Small intestine (tissue), 16 donors: ENCODE measurements at places on chromosomes 2 and 18.

DNA sequence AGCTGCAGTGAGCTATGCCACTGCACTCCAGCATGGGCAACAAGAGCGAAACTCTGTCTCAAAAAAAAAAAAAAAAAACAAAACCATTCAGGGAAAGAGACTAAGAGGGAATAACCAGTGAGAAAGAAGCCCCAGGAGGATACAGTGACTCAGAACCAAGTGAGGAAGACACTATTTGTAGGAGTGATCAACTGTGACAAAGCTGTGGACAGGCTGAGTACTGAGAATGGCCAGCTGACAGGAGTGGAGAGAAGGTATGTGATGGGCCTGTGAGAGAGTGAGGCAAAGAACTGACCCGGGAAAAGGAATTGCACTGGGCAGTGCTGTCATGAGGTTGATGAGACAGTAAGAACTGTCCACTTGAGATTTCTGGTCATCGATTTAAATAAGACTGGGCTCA is 6.7 kb upstream of the LCT start:
- peaks cover 31% of the 10 kb centered on the region for H3K36me3 ChIP-seq
- H3K4me1 ChIP-seq = no peaks in the 10 kb centered on the region
- H3K4me3 ChIP-seq = no peak overlapping the region
- H3K27me3 ChIP-seq = no peaks in the 10 kb centered on the region

DNA sequence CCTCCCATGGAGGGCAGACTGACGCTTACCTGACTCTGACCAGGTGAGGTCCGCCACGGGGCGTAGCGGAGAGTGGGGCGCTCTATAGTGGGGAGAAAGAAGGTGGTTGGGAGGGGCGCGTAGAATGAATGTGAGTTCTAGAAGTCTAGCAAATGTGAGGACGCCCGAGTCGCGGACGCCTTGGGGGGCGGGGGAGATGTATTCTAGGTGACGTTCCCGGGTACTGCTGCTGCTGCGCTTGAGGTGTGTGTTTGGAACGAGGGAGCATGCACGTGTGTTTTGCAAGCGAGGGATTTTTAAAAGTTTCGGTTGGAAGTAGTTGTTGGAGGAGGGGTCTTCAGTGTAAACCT is 758 bp downstream of the RIF1 start:
- H3K4me3 ChIP-seq = peak overlapping the region; percentile 94
- H3K27ac ChIP-seq = peak overlapping the region; percentile 75
- H3K27me3 ChIP-seq = no peaks in the 10 kb centered on the region
- no peak for DNase-seq
- no peaks in the 10 kb centered on the region for H3K36me3 ChIP-seq
- no peaks in the 10 kb centered on the region for H3K4me1 ChIP-seq

DNA sequence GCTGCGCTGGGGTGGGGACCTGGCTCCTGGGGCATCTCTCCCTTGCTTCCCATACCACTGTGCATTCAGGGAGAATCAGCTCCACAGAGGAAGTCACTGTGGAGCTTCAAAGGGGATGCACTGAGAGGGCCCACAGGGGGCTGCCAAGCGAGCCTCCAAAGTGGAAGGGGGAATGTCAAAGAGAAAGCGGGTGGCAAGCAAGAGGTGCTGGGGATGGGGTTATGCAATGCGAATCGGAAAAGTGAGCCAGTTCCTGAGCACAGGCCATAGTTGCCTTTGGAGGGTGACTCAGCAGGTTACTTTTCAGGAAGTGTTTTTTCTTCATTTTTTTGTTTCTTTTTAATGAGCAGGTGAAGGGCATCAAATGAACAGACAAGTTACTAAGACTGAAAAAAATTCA is 17.6 kb downstream of the PMAIP1 start:
- no peak overlapping the region for H3K27ac ChIP-seq
- DNase-seq = peak; percentile 9
- no peak overlapping the region for H3K4me3 ChIP-seq
- H3K36me3 ChIP-seq = no peaks in the 10 kb centered on the region

GRCh38 chr2:128321784-128322714 is 3.4 kb upstream of the HS6ST1 start:
- peak overlapping the region; percentile 49 for H3K4me3 ChIP-seq
- H3K27me3 ChIP-seq = no peaks in the 10 kb centered on the region
- peak; percentile 76 for DNase-seq
- peaks cover 2% of the 10 kb centered on the region for H3K4me1 ChIP-seq
- peak overlapping the region; percentile 83 for H3K27ac ChIP-seq

DNA sequence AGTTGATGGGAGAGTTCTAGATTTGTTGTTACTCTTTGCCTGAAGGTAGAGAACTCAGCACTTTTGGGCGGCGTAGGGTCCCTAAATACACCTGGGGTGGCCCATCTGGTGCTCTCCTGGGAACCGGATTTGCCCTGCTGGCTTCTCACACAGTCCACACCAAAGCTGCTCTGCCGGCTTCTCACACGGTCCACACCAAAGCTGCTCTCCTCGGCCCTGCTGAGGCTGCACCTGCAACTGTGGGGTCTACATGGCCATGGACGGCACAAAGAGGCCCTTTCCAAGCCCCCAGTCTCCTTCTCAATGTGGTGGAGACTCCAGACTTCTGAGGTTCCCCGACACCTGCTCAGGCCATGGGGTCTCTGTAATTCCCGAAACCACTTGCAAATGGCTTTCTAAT is 124.8 kb upstream of the GPC1 start:
- H3K4me1 ChIP-seq = no peaks in the 10 kb centered on the region
- H3K36me3 ChIP-seq = no peaks in the 10 kb centered on the region
- no peaks in the 10 kb centered on the region for H3K27me3 ChIP-seq

DNA sequence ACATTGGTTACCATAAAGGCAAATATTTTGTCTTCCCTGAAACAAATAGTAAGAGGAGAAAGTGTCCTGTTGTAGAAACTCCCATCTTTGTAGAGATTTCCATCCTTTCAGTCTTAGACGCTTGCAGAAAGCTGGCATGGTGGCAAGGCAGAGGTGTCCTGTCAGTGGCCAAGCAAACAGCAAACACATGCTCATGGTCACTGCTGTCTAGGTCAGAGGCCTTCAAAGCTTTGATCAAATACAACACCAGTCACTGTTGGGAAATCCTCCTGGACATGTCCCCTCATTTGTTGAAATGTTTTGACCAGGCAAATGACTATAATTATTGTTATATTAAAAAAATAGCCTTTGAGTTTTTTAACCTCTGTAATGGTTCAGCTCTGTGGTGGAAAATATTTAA is 55.1 kb downstream of the LTBP1 start:
- no peak overlapping the region for H3K4me3 ChIP-seq
- no peaks in the 10 kb centered on the region for H3K27me3 ChIP-seq
- H3K4me1 ChIP-seq = no peaks in the 10 kb centered on the region
- no peak overlapping the region for H3K27ac ChIP-seq

GRCh38 chr2:8608411-8608954 is 73.4 kb upstream of the ID2 start:
- H3K36me3 ChIP-seq = peaks cover 3% of the 10 kb centered on the region
- H3K27me3 ChIP-seq = no peaks in the 10 kb centered on the region
- no peak overlapping the region for H3K4me3 ChIP-seq
- peaks cover 45% of the 10 kb centered on the region for H3K4me1 ChIP-seq

DNA sequence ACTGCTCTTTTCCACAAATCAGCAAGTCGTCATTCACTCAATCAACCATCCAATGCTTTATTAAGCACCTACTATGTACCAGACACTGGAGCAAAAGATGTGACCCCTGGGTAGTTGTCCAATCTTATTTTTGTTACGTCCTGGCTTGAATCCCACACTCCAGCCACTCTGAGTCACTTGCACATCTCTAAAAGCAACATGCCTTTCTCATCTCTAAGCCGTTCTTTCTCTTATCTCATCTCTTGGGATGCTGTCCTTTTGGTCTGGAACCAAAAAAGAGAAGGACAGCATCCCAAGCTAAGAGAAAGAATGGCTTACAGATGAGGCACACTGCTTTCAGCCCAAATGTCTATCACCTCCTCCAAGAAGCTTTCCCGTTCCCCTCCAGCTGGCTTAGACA is 58.8 kb downstream of the RNF152 start:
- no peaks in the 10 kb centered on the region for H3K27me3 ChIP-seq
- no peak overlapping the region for H3K27ac ChIP-seq
- no peak for DNase-seq
- H3K4me1 ChIP-seq = no peaks in the 10 kb centered on the region

GRCh38 chr2:228066126-228066798 is 115.2 kb downstream of the SPHKAP start:
- no peak overlapping the region for H3K27ac ChIP-seq
- no peak overlapping the region for H3K4me3 ChIP-seq
- no peaks in the 10 kb centered on the region for H3K27me3 ChIP-seq
- H3K36me3 ChIP-seq = no peaks in the 10 kb centered on the region
- H3K4me1 ChIP-seq = no peaks in the 10 kb centered on the region

DNA sequence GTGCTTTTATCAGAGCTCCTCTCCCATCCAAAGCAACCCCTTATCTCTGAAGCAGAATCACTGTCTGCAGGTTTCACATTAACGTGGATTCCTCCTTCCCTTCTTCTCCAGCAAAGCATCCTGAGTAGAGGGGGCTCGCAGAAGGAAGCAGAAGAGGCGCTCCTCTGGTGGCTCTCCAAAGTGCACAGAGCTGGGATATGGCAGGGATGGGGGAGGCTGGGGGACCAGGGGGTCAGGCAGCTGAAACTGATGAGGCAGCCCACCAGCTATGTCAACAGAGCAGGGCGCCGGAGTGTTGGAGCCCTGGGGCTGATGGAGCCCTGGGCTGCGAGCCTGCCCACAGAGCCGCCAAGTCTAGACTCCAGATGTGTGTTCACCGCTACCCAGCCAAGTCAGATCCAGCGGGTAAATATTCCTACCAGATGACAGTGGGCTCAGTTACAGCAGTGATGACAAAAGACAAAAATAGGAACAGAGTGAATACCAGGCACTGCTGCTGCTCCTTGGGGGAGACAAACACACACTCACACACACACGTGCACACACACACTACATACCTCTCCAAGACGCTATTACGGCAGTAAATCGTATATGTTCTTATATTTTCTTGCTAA is 678.3 kb upstream of the ID2 start:
- peaks cover 13% of the 10 kb centered on the region for H3K4me1 ChIP-seq
- no peaks in the 10 kb centered on the region for H3K27me3 ChIP-seq
- H3K27ac ChIP-seq = peak overlapping the region; percentile 64
- no peaks in the 10 kb centered on the region for H3K36me3 ChIP-seq

DNA sequence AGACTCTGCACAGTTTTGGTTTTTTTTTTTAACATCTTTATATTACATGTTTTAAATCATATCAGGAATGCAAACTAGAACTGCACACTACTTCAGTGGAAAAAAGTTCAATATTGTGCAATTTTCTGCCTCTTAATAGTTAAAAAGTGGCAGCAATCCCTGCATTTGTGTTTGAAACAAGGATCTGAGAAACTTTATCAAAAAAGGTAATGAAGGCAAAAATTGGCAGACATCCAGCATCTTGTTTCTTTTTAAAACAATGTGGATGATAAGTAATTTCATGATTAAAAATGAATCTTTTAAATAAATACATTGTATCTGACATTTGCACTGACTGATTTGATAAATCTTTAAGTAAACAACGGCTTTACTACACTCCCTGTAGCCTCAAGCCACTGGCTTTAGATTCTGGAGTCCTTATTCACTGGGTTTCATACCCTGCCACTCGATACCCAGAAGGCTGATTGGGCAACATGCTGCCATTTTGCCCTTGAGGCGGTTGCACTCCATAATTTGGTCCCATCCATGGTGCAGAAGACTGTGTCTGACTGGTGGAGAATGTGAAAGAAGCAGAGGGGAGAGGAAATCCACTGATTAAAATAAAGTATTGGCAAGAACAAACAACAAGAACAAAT is 21.6 kb upstream of the C2orf42 start:
- H3K36me3 ChIP-seq = peaks cover 27% of the 10 kb centered on the region
- DNase-seq = no peak
- H3K4me1 ChIP-seq = no peaks in the 10 kb centered on the region
- no peaks in the 10 kb centered on the region for H3K27me3 ChIP-seq

GRCh38 chr2:47086571-47086970 is 68.5 kb downstream of the STPG4 start:
- no peak overlapping the region for H3K4me3 ChIP-seq
- H3K27ac ChIP-seq = no peak overlapping the region
- H3K4me1 ChIP-seq = peaks cover 28% of the 10 kb centered on the region
- H3K27me3 ChIP-seq = no peaks in the 10 kb centered on the region
- H3K36me3 ChIP-seq = no peaks in the 10 kb centered on the region

GRCh38 chr18:60675801-60676200 is 303.2 kb upstream of the MC4R start:
- no peaks in the 10 kb centered on the region for H3K27me3 ChIP-seq
- no peak for DNase-seq
- no peaks in the 10 kb centered on the region for H3K4me1 ChIP-seq
- H3K4me3 ChIP-seq = no peak overlapping the region
- H3K36me3 ChIP-seq = no peaks in the 10 kb centered on the region
- H3K27ac ChIP-seq = no peak overlapping the region

GRCh38 chr18:41206341-41206830 is 748.6 kb upstream of the PIK3C3 start:
- no peak for DNase-seq
- H3K27ac ChIP-seq = no peak overlapping the region
- no peaks in the 10 kb centered on the region for H3K4me1 ChIP-seq
- H3K27me3 ChIP-seq = no peaks in the 10 kb centered on the region
- H3K4me3 ChIP-seq = no peak overlapping the region
- H3K36me3 ChIP-seq = no peaks in the 10 kb centered on the region

GRCh38 chr18:616380-616995 is 19.7 kb downstream of the CLUL1 start:
- no peaks in the 10 kb centered on the region for H3K36me3 ChIP-seq
- no peaks in the 10 kb centered on the region for H3K27me3 ChIP-seq
- no peak overlapping the region for H3K4me3 ChIP-seq
- DNase-seq = peak; percentile 25
- no peaks in the 10 kb centered on the region for H3K4me1 ChIP-seq

GRCh38 chr2:146844226-146844990 is 1000.4 kb upstream of the ACVR2A start:
- H3K36me3 ChIP-seq = no peaks in the 10 kb centered on the region
- no peak overlapping the region for H3K27ac ChIP-seq
- H3K4me3 ChIP-seq = no peak overlapping the region
- H3K4me1 ChIP-seq = no peaks in the 10 kb centered on the region
- DNase-seq = no peak

- H3K27ac ChIP-seq = no peak overlapping the region
- H3K4me3 ChIP-seq = no peak overlapping the region
- no peaks in the 10 kb centered on the region for H3K36me3 ChIP-seq
- no peaks in the 10 kb centered on the region for H3K27me3 ChIP-seq
- DNase-seq = no peak
These were observed 145.2 kb downstream of the CELF4 start for GRCh38 chr18:37420315-37420880.

DNA sequence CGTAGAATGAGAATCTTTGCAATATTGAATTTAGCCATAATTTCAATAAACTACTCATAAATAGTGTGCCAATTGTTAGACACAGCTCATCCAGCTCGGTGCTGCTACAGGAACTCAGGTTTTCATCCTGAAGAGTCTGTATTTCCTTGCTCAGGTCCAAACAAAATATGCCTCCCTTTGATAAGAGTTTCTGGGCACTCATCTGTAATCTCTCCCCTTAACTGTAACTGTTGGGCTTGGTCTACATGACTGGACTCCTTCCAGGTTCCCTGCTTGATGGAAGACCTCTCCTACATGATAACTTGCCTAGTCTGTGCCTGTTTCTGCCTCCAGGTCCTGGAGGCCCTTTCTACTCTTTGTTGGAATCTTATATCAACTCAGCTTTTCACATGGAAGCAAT is 57.9 kb downstream of the GCA start:
- no peak overlapping the region for H3K4me3 ChIP-seq
- no peaks in the 10 kb centered on the region for H3K27me3 ChIP-seq
- H3K27ac ChIP-seq = no peak overlapping the region
- H3K36me3 ChIP-seq = no peaks in the 10 kb centered on the region
- no peak for DNase-seq
- H3K4me1 ChIP-seq = no peaks in the 10 kb centered on the region

- H3K4me3 ChIP-seq = no peak overlapping the region
- no peak for DNase-seq
- no peak overlapping the region for H3K27ac ChIP-seq
- no peaks in the 10 kb centered on the region for H3K27me3 ChIP-seq
These were observed 210.6 kb downstream of the SEPTIN10 start for GRCh38 chr2:109402980-109403840.
